ENCODE measurements at places on chromosomes 6 and 20.

- peak; percentile 27 for DNase-seq
These were observed 556 bp downstream of the PANK2 start for GRCh38 chr20:3889489-3890397.

DNA sequence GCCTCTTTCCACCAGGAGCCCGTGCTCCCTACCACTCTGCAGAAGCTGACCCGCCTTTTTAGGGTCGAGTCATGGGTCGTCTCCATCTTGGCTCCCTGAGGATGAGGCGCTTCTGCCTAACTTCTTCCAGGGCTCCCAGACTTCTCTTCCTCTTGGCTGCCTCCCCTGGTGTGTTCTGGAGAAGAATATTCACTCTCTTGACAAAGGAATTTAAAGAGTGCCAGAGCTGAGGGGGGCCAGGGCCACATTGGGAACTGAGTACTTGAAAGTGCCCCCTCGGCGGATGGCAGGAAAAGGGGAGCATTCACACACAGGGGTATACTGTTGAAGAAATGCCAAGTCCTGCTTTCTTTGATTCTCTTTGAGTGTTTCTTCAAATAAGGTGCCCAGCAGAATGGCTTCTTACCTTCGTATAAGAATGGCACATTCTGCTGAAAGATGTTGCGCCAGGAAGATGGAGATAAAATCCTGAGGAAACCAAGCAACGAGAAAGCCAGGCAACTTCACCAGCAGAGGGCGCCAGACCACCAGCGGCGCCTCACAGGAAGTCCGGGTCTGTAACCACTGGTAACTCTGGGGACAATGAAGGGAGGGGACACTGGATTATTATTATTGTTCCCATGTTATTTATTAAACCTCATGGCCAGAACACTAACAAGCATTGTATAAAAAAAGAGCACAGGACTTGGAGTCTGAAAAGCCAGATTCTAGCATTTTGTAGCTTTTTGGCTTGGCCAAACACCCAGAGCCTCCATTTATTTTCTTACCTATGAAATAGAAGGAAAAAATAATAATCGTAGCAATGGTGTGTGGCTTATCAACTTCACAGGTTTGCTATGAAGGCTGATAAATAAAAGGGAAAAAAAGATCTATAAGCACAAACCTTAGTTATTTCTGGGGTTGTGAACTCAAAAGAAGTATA is 176.7 kb downstream of the HACE1 start:
- DNase-seq: peak; percentile 34

- no peak for DNase-seq
These were observed 32.9 kb upstream of the ZBTB24 start for GRCh38 chr6:109515781-109516409.

DNA sequence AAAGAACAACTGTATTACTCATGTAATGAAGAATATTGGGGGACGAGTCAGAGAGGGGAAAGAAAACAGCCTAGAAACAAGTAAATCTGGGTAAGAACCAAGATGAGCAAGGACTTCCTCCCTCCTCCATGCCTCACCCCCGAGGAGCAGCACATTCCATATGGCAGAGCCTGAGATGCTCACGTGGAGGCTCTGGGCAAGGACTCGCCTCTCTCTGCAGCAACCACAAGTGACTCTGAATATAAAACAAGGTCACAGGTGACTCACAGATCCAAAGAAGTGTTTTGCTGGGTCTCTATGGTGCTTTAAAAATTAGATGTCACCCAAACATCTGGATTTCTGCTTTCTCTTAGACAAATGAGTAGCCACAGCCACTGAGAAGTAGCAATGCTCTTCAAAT is 453.0 kb upstream of the SULF2 start:
- no peak for DNase-seq

DNA sequence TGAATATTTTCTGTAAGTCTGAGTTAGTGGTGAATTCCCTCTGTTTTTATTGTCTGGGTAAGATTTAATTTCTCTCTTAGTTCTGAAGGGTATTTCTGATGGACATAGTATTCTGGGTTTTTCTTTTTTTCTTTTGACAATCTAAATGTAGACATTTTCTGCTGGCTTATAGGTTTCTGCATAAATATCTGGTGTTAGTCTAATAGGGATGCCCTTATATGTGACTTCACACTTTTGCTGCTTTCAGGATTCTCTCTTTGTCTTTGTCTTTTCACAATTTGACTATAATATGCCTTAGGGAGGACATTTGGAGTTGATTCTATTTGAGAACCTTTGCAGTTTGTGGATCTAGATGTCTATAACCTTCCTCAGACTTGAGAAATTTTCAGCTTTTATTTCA is 667.2 kb downstream of the EPHA7 start:
- DNase-seq: no peak

- peak; percentile 72 for DNase-seq
These were observed 1.5 kb downstream of the RBM38 start for GRCh38 chr20:57392512-57393271.

All from activated CD4-positive, CD25-positive, alpha-beta regulatory T cell (primary cell).